ENCODE measurements at places on chromosomes 3 and 15.

DNA sequence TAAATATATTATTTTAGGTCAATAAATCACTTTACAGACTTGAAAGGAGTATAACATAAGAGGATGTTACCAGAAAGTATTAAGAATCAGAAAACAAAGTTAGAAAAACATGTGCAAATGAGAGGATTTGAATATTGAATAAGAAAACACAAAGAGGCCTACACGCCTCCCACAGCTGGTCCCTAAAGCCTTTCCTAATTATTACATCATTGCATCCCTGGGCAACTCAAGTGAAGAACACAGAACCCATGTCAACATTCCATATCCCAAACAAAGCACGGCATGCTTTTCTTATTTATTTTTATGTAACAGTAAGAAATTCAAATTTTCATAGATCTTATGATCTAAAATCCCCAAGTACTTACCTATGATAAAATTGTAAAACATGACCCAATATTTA, 61.2 kb downstream of the HERC1 start:
- DNase-seq = no peak

- peak; percentile 28 for DNase-seq
These were observed 417.7 kb upstream of the TGFBR2 start for GRCh38 chr3:30188713-30189112.

DNA sequence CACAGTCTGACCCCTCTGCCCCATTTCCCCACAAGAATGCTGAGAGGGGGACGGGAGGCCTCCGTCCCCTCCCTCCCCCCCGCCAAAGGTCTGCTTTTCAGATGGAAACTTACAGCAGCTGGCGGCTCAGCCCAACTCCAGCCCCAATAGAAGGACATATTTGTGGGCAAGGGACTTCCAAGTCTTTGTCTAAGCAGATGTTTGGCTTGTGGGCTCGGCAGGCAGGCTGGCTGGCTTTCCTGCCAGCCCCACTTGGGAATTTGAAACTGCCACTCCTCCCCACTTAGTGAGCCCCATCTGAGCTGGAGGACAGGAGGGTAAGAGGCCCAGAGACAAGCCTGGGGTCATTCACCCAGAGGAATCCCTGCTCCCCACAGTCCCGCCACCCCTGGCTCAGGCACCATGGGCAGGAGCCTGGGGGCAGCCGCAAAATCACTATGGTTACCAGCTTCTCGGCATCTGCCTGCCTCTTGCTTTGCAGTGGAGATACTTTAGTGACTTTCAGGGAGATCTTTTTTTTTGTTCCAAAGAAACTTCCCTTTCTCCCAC, 53.6 kb downstream of the LMCD1 start:
- peak; percentile 77 for DNase-seq

GRCh38 chr3:142657033-142657432, 60.8 kb downstream of the PLS1 start:
- DNase-seq = no peak

DNA sequence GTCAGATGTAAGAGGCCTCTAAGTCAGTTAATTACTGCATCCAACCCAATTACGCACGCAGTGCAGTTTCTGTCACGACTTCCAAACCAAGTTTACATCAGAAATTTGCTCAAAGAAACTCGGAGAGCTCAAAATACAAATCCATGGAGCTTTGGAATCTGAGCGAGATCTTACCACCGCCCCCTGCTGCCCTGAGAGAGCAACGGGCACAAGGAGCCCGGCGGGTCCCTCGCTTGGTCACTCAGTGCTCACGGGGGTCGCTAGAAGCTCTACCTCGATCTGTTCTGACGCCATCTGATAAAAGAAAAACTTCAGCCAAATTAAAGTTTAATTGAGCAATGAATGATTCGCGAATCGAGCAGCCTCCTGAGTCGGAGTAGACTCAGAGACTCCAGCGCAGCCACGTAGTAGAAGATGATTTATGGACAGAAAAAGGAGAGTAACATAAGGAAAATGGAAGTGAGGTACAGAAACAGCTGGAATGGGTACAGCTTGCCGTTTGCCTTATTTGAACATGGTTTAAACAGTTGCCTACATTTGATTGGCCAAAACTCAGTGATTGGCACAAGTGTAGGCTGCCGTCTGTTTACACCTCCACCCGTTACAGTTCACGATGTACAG, 232.7 kb upstream of the ATP10A start:
- DNase-seq = no peak

DNA sequence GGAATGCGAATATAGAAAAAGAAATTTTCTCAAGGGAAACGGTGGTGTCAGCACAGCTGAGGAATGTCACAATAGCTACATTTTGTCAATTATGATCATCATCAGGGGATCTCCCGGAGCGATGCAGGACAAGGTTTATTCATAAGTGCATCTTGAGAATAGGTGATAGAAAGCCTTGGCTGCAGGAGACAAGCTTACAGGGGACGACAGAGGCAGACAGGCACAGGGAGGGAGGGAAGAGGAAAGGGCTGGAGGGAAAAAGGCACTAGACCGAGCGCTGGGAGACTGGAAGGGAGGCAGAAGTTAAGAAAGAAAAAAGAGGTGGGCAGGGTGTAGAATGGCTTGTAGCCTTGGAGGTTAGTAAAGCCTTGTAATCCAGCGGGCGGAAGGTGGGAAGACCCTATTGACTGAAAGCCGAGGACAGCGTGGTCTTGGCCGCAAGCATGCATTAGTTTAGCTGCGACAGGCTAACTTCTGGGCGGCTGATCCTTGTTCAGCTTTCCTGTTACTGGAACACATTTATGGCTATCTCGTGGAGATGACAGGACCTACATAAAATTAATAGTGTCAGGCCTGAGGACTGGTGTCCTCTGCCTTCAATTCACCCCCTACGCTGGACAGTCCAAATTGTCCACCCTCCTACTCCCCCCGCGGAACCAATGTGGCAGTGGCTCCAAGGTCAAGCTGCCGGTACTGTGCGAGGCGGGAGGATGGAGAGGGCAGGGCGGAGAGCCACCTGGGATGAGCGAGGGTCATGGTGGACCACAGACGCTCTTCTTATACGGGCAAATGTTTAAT, 1.4 kb upstream of the NECTIN3 start:
- peak; percentile 31 for DNase-seq

- no peak for DNase-seq
These were observed 97.5 kb downstream of the BDH1 start for GRCh38 chr3:197458179-197458707.

DNA sequence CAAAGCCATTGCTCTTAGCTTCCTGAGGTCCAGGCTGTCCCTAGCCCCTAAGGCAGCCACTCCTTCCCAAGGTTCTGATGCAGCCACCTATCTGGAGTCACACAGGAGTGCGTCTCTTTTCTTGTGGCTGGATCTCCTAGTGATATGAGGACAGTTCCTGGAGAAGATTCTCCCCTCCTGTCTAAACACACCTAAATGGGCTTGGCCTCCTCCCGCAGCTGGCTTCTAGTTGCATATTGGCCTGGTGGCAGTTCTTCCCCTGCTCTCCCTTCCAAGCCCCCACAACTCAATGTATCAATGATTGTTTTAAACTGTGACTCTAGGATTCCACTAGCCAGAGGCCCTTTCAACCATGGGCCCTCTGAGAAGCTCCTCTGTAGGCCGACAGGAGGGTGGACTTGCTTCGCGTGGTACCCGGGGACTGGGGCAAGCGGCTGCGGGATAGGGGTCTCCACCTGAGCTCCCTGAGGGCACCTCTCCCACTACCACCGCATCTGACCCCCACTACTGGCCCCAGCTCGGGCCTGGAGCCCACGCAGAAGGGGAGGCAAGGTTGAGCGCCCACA, 1.4 kb downstream of the ITGA11 start:
- DNase-seq = no peak

- DNase-seq = peak; percentile 97
These were observed 4.6 kb upstream of the TBL1XR1 start for GRCh38 chr3:177201700-177202397.

DNA sequence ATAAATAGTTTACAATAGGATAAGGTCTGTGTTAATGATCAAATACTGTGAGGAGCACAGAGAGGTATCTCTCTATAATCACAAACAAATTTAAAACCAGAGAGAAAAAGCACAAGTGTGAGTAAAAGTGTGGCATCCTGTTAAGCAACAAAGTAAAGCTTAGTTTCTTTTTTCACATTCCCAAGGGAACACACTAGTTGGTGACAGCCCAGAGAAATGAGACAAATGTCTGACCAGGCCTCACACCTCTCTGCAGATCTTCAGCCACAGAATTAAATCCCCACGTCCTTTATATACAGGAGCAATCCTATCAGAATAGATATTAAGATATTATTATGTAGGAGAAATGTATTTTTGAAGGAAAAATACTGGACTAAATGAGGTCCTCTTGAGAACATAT, 2.7 kb downstream of the FBN1 start:
- peak; percentile 25 for DNase-seq

- no peak for DNase-seq
These were observed 79.5 kb upstream of the KCNMB2 start for GRCh38 chr3:178456621-178457285.

- no peak for DNase-seq
These were observed at the start of gene H1-8 for GRCh38 chr3:129543156-129543790. Gene H1-8 (plus strand): TSS chr3:129543175. CDS start chr3:129543219, 44 bp downstream.

- DNase-seq = no peak
These were observed 30.6 kb downstream of the ABCC5 start for GRCh38 chr3:183987000-183987600.

GRCh38 chr3:146469150-146470017, at the start of gene PLSCR2:
Gene PLSCR2 (minus strand): TSS chr3:146469561. CDS start chr3:146459904, 9,657 bp downstream.
- DNase-seq = no peak

GRCh38 chr15:94509259-94509658, 277.9 kb downstream of the MCTP2 start:
- no peak for DNase-seq

GRCh38 chr15:60441331-60441730, 37.6 kb downstream of the ICE2 start:
- no peak for DNase-seq

DNA sequence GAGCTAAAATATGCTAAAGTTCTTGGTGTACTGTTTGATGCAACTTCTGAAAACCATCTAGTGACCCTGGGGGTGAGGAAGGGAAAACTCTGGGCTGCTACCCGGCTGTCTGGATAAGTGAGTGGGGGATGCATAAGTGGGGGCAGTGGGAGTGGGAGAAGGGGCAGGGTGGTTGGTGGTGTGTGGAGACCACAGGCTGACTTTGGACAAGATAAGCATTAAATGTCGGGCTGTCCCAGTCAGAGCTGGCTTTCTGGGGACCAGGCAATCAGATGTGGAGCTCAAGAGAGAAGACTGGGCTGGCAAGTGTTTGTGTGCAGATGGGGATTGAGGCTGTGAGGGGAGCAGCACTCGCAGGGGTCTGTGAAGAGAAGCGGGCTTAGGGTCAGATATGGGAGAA, 11.0 kb upstream of the XIRP1 start:
- no peak for DNase-seq

GRCh38 chr15:88627463-88627862, 6.3 kb downstream of the AEN start:
- DNase-seq = no peak

- no peak for DNase-seq
These were observed 131.6 kb downstream of the TPRA1 start for GRCh38 chr3:127458696-127459604.

DNA sequence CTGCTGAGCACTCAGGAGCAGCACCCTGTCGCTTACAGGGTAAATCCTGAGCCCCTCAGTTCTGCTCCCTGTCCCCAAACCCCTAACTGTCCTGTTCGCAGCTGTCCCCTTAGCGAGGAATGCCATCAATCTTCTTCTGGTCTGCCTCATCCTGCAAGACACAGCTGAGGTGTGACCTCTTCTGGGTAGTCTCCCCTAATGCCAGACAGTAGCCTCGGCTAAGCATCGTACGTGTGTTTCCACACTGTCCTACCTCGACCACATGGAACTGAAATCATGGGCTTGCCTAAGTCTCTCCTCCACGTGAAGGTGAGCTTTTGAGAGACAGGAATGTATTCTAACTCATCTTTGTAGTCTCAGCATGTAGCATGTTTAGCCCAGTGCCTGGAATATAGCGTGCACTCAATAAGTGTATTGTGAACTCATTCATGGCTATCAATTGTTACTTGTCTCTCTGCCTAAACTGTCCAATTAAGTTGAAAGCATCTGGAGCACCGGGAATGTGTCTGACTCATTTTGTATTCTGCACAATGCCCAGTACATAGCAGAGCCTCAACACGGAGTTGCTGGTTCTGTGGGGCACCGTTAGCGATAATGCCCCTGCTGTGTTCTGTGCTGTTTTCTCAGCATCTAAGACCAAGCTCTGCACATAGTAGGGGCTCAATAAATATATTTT, 90.2 kb downstream of the HES1 start:
- no peak for DNase-seq

DNA sequence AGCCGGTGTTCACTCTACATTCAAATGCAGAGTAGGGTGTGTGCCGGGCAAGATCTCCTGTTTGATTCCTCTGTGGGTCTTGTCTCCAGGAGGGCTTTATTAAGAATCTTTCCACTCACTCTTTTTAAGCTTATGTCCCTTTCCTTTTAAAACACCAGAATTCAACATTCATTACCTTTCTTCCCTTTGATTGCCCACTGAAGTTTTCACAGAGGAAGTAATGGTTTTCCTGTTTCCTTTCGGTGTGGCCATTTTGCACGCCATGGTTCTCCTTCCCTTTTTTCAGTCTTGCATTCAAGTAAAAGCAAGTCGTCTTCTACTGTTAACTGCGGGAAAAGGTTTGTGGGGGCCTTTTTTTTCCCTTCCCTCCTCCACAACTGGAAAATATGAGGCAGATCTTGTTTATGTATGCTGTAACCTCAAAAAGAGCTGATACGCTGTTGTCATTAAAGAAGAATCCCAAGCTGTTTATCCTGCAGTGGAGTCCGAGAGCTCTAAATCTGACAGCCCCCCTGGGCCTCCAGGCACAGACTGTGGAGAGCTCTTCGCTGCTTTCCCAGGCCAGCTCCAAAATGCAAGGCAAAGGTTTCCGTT, 40.5 kb downstream of the FILIP1L start:
- DNase-seq = peak; percentile 97

DNA sequence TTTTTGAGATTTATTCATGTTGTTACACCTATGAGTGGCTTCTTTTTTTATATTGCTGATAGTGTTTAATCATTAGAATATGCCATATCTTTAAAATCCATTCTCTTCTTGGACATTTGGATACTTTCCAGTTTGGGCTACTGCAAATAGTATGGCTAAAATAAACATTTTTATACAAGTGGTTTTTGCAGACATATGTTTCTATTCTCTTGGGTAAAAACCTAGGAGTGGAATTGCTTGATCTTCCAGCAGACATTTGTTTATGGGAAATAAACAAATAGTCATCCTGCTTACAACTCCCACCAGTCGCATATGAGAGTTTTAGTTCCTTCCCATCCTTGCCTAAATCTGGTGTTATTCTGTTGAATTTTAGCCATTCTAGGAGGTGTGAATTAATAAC, 193.1 kb downstream of the ALCAM start:
- DNase-seq = no peak
